ENCODE measurements at places on chromosomes 5 and 9.

GRCh38 chr5:176816791-176817347, 6.5 kb downstream of the UNC5A start:
- no peak for DNase-seq

DNA sequence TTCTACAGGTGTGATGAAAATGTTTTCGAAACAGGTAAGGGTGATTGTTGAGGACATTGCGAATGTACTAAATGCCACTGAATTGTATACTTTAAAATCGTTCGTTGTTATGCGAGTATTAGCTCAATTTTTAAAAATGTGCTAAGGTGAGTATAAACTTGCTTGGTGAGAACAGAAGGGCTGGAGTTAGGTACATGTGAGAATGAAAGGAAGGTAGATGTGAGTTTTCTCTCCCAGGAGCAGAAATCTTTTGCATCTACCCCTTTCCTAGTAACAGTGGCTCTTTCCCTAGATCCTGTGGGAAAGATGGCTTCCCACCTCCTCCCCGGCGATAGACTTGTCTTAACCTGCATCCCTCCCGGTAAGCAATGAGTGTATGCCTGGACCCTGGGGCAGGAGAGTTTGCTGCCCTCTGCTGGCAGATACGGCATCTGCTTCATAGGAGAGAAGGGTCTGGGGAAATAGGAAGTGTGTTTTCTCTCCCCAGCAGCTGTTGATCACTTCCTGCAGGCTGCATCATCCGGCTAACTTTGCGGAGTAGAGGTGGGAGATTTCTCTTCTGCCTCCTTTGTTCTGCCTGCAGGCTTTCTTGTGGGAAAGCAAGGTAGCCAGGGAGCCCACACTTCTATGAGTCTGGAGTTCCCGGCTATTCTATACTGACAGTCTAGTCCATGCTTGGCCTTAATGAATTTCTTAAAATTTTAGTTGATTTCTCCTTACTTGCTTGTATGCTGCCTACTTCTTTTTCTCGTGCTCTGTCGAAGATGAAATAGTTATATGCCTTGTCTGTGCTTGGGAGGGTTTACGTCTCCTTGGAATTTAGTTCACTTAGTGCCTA, 373.3 kb upstream of the SEMA6A start:
- peak; percentile 15 for DNase-seq

DNA sequence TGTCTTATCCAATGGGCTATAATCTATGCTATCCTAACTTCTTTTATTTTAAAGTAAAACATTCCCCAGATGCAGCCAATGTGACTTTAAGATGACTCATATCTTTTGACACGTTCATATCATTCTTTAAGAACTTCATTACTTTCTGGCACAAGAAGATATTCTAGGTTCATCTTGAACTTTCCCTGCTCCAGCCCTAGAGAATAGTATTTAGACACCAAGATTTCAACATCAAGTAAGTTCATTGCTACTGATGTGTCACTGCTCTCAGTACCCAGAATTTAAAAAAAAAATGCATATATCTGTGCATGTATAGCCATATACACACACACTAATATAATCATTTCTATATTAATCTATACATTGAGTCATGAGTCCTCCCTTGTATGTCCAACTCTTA, 175.2 kb downstream of the SAXO1 start:
- DNase-seq = peak; percentile 29

GRCh38 chr9:85600675-85601263, 141.0 kb downstream of the AGTPBP1 start:
- DNase-seq = peak; percentile 31

GRCh38 chr9:68416936-68417564, 60.6 kb downstream of the PGM5 start:
- no peak for DNase-seq

GRCh38 chr5:16863469-16863946, 72.6 kb downstream of the MYO10 start:
- DNase-seq = no peak

- no peak for DNase-seq
Measured at GRCh38 chr5:138648841-138649240, 73.6 kb upstream of the HSPA9 start.

DNA sequence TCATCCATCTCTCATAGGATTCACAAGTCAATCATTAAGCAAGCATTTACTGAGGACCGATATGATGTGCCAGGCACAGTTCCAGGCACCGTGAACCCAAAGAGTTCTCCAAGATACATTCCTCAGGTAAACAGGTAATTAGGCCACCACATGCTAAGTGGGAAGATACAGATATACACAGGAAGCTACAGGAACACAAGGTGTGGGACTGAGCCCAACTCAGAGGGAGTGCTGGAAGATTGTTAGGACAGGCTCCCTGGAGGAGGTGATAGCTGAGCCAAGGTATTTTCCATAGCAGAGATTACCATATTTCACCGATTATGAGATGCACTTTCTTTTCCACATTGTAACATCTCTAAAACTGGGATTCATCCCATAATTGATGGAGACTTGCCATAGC, 31.4 kb upstream of the RAI14 start:
- DNase-seq = no peak

DNA sequence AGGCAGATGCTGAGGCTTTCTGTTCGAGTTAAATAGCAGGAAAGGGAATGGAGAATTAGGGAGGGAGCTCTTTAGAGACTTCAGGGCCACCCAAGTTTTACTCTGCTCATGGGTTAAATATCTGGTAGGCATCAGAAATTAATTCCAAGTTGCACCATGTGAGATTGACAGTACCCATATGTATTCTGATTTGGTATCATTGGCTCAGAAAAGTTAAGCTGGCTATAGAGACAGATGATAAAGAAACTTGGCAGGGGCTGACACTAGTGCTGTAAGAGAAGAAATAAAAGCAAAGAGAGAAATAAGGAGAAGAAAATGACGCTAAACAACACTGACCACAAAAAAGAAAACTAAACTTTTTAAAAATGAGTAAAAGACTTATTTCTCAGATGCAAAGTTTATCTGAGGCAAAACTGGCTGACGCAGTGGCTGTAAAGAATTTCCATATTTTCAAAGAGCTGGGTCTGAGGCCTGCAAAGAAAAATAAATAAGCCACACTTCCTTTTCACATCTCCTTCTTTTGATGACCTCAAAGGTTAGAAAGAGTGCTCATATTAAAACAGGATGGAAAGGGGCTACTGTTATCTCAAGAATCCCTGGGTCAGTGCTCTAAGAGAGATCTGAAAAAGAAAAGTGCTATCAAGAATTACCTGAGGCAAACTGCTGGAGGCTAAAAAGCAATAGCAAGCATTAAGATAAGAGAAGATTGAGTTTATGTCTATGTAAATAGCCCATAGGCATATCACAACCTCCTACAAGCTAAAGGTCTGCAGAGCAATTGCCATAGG, 399.0 kb upstream of the MEF2C start:
- peak; percentile 67 for DNase-seq

DNA sequence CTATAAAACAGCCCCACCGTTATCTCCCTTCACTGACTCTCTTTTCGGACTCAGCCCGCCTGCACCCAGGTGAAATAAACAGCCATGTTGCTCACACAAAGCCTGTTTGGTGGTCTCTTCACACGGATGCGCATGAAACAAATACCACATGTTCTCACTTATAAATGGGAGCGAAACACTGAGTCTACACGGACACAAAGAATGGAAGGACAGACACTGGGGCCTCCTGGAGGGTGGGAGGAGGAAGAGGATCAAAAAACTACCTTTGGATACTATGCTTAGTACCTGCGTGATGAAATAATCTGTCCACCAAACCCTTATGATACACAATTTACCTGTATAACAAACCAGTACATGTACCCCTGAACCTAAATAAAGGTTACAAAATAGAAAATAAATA, 98.6 kb downstream of the ICE1 start:
- DNase-seq = no peak

DNA sequence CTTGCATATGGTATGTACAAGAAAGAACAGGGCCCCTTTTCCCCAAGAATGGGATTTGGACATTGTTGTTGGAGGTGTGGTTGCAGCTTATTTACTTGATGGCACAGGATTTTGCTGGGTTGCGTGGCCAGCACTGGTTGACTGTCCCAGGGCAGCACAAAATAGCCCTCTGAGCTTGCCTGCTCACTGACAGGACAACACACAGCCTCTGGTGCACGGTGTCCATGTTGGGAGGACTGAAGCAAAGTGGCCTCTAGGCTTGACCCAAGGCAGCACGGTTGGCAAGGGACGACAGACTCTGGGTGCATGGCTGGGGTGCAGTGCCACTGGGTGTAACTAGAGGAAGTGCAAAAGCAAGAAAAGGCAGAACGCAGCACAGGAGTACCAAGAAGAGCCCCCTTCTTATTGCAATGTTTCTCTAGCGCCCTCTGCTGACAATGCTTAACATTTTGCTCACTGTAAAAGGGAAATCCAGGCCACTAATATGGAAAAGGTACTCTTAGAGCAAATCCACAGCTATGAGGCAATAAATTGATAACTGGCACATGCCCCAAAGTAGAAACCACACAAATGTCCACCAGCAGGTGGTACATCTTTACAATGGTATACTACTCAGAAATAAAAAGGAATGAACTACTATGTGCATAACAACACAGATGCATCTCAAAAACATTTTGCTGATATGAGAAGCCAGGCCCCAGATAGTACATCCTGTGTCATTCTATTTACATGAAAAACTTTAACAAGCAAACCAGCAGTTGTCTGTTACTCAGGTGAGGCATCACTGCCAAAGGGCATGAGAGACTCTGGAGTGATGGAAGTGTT, 47.4 kb upstream of the BARX1 start:
- peak; percentile 45 for DNase-seq
